NCI-H446 (cell line): ENCODE measurements at places on chromosomes 7 and 10.

GRCh38 chr7:37491919-37492694 is 43.4 kb upstream of the ELMO1 start:
- DNase-seq: no peak

DNA sequence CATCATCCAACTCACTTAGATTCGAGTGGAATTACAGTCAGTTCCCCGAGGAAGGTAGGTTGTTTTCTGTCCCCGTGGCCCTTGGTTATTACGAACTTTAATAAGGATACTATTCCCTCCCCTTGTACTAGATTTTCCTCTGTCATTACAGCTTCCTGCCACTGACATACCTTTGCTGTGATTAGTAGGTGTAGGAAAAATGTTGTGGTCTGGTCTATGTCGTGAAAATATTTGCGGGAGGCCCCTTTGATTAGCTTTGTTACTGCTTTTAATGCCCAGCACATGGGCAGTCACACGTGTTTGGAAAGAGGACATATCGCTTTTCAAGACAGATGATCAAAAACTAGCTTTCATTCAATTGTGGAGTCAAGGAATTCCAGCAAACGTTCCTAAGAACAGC is 92.2 kb downstream of the GATA3 start:
- DNase-seq: no peak

- DNase-seq: no peak
Observed at GRCh38 chr7:19520392-19520791, 188.4 kb downstream of the POLR1F start.

GRCh38 chr10:43885842-43886241 is 237.2 kb upstream of the ZNF32 start:
- DNase-seq: no peak

- no peak for DNase-seq
Observed at GRCh38 chr7:87131771-87132170, 20.5 kb upstream of the DMTF1 start.

- no peak for DNase-seq
Observed at GRCh38 chr10:86363184-86363832, 3.3 kb downstream of the GRID1 start.

GRCh38 chr10:62175251-62175650 is 93.4 kb downstream of the RTKN2 start:
- DNase-seq: no peak

DNA sequence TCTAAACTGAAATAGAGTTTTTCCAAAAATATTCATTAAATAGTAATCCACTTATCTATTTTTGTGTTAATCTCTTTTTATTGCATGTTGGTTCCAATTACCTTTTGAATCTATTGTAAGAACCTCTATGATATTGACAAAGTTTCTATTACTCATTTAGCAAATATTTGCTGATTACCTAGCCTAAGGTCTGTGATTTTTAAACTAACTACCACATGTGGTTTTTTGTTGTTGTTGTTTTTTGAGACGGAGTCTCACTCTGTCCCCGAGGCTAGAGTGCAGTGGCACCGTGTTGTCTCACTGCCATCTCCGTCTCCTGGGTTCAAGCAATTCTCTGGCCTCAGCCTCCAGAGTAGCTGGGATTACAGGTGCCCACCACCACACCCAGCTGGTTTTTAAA is 2.0 kb upstream of the ASB13 start:
- no peak for DNase-seq

GRCh38 chr7:118013252-118014010 is 140.2 kb upstream of the CTTNBP2 start:
- DNase-seq: no peak

DNA sequence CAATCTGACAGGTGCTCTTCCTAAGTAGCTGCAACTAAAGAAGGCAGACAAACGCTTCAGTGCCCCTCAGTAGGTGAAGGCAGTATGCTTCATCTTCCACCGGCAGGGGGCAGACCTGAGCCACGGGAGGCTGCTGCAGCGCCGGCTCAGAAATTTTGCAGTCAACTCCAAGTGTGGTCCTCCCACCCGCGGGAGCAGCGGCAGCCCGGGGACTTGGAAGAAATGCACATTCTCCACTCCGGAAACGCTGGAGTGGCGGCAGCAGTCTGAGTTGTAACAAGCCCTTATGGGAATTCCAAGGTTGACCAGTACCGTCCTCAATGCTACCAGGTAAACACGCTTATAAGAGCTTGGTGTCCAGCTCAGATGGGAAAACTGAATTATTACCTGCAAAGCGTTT is 3.4 kb downstream of the IGFBP3 start:
- no peak for DNase-seq

- DNase-seq: no peak
Observed at GRCh38 chr10:72267381-72267780, 6.3 kb upstream of the DDIT4 start.
